Muscle of arm (tissue), 14 donors: ENCODE measurements at places on chromosomes 5 and 9.

DNA sequence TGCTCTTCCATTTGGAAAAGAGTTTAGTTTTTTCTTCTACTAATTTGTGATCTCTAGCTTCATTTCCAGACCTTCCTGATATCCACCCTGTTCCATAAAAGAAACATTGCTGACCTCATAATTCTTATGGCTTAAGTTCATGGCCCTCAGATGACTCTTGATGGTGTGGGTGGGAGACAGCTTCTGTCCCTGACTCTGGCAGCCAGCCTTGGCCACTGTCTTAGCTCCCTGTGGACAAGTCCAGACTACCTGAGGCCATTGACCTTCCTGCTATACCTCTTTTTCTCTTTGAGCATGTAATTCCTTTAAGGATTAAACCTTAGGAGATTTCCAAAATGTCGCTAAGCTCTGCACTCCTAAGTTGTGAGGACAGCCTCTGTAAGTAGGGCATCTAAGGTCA lies 101.1 kb upstream of the DAP start:
- DNase-seq: no peak

- DNase-seq: no peak
These were observed 253.0 kb upstream of the IRX2 start for GRCh38 chr5:3004361-3005080.

- no peak for DNase-seq
These were observed 277.3 kb downstream of the FSTL4 start for GRCh38 chr5:133334796-133335639.

DNA sequence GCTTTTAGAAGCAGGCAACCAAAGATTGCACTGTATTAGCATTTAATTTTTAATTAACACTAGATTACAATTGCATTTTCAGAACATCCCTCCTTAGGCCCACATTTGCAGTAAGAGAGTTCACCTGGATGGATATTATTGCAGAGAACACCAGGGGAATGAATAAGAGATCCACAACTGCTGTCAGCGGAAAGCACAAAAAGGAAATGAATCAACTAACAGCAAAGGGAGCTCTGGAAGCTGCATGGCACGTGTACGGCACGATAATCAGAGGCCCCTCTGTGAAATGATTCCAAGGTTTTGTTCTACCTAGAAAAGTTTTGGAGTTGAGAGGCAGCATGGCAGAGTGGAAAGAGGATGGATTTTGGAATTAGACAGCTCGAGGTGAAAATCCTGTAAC lies 361.2 kb upstream of the C9orf72 start:
- no peak for DNase-seq

DNA sequence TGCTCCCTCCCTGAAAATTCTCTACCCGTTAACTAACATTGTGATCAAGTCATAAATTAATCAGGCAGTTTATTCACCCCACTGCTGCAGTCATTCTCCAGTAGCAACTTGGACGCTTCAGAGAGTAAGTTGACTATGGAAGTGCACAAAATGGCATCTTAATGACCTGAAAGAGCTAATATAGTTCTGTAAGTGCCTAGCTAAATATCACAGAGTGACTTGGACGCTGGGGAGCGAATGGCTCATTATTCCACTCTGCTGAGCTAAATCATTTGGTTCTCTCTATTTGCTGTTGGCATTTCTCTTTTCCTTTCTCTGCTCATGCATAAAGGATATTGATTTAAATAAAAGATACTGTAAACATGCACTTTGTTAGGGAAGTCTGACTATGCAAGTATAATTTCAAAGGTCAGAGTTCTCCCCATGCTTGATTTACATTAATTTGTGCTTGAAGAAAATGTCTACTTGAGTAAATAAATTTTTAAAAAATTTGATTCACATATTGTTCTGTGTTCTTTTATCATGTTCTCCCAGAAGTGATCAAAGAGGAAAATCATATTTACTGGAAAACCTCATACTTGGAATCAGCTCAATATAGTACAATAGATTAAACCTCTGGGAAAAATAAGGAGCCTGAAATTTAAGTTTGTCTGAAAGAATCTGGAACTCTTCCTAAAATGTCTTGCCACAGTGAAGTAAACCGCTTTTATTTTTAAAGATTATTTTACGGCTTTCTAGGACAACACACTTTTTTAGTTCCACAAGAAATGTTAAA lies 169.5 kb upstream of the HAPLN1 start:
- DNase-seq: no peak

DNA sequence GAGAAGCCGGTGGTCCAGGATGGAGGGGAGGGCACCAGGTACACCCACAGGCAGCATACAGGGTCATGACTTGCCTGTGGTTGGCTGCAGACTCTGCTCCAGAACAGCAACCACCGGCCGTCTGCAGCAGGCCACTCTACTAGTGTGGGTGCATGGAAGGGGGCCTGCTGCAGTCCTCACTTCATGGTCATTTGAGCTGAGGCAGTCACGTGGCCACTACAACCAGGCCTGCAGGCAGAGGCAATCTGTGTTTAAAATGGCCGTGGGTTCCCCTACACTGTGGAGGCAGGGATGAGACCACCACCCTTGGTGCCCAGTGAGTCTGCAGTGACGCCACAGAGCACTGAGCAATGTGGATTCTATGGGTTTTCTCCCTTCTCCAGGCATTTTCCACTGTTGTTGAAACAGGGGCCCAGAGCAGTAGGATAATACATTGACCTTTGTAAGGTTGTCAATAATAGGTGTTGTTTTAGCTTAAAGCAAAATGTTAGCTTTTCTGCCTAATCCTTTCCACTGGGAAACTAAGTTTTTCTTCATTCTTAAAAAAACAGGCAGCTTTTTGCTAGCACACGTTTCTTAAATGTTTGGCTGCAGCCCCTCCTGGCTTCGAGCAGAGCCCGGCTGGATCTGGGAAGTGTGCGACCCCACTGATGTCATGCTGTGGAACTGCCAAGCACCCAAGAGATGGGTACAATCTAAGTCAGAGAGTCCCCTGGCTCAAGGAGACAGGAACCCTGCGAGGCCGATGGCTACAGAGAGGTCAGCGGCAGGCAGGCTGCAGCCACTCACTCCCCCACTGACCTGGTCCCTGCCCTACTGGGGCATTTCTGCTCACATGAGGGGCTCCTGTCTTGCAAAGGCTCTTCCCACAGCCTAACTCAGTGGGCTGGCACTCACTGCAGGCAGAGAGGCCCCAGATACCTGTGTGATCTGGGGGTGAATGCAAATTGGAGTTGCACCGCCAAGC lies 21.2 kb downstream of the GADD45G start:
- no peak for DNase-seq

- no peak for DNase-seq
These were observed at the start of gene TAF11L14 for GRCh38 chr5:17634160-17634559. TAF11L14 (plus strand) TSS chr5:17634460.

- peak; percentile 31 for DNase-seq
These were observed 250.4 kb downstream of the NSG2 start for GRCh38 chr5:174295702-174296436.

DNA sequence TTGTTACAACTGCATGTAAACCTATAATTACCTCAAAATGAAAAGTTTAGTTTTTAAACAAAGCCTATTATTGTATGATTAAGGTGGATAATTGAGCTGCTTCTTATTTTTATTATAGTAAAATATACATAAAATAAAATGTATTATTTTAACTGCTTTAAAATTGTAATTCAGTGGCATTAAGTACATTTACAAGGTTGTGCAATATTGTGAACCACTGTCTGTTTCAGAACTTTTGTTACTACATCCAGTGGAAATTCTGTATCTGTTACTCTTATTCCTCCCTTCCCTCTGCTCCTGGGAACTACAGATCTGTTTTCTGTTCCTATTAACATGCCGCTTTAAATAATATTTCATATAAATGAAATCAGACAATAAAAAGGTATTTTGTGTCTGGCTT lies 37.1 kb downstream of the ITGA1 start:
- DNase-seq: no peak

- no peak for DNase-seq
These were observed 4.2 kb downstream of the UBE2QL1 start for GRCh38 chr5:6452622-6453504.

DNA sequence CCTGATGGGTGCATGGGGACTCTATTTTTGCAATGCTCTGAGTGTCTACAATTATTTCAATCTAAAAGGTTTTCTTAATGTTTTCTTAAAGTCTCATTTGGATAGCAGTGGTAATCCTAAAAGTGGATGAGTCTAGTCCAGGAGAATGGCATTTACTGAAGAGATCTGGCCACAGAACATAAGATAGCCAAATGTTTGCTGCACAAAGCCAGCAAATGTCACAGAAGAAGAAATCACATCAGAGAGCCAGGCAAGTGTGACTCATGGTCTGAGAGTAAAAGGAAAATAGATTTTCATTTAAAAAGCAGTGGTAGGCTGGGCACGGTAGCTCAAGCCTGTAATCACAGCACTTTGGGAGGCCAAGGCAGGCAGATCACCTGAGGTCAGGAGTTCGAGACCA lies 352.7 kb upstream of the GRAMD2B start:
- no peak for DNase-seq

GRCh38 chr5:106860398-106861044 lies 810.2 kb downstream of the EFNA5 start:
- DNase-seq: no peak

- no peak for DNase-seq
These were observed 499.4 kb downstream of the ELAVL2 start for GRCh38 chr9:23326597-23326996.

GRCh38 chr9:126401107-126401506 lies 74.5 kb downstream of the MVB12B start:
- no peak for DNase-seq

GRCh38 chr5:116454417-116454927 lies 120.2 kb downstream of the SEMA6A start:
- DNase-seq: peak; percentile 73

GRCh38 chr9:125513668-125514413 lies 193.2 kb downstream of the MAPKAP1 start:
- no peak for DNase-seq

DNA sequence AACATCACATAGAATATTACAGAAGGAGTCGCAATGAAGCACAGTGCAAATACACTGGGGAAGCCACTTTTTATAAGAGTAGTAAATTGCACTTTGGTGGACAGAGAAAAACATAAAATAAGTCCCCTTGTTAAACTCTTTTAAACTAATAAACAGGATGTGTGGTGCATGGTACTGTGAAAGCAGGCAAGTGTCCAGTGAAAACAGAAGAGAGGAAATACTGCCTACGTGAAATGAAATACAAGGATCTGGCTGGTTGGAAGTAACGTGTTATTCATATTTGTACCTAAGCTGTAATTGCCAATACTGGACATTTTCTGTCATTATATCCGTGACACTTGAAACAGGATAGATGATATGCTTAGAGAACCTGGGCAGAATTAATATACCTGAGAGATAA lies 191.9 kb upstream of the SLC27A6 start:
- DNase-seq: no peak

- no peak for DNase-seq
These were observed 34.0 kb upstream of the LURAP1L start for GRCh38 chr9:12740845-12741244.

GRCh38 chr9:127224883-127225739 lies 39.5 kb upstream of the GARNL3 start:
- DNase-seq: peak; percentile 93

DNA sequence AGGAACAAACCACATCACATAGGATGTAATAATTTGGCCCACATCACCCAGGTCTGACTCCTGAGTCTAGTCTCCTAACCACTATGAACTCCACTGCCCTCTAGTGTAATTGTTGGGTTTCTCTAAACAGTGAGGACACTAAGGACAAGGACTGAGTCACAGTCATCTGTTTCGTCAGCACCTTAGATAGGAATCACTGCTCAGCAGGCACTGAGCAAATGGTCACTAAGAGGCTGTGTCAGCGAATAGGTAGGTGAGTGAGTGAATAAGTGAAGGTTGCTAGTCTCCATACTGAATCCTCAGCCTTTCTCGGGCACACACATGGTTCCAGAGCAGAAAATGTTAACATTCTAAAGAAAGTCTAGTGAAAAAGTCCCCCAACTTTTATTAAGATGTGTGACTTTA lies 278.6 kb downstream of the SPOCK1 start:
- DNase-seq: no peak

DNA sequence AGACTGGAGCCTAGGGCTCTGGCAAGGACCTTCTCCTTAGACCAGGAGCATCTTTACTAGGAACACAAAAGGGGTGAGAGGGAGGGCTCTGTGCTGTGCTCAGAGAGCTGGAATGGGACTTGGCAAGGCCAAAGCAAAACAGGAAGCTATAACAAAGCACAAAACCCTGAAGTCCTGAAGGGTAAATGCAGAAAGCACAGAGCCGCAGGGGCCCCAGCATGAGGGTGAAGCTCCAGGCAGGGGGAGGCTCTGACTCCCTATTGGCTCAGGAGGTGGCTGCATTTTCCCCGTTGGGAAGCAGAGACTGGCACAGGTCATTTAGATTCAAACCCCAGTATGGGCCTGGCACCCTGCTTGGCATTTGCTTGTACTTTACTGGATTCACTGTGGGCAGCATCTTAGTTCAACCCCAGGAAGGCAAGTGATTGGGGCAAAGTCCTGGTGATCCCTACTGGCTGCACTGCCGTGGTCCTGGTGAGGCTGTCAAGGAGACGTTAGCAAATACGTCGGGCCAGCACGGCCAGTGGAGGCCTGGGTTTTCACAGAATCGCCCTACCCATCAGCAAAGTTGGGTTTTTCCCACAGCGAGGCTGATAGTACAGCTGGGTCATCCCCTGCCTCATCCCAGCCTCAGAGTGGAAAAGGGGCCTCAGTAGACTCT lies 46.3 kb downstream of the GGTA1 start:
- DNase-seq: no peak

- no peak for DNase-seq
These were observed 334.0 kb downstream of the ASTN2 start for GRCh38 chr9:117080765-117081390.

DNA sequence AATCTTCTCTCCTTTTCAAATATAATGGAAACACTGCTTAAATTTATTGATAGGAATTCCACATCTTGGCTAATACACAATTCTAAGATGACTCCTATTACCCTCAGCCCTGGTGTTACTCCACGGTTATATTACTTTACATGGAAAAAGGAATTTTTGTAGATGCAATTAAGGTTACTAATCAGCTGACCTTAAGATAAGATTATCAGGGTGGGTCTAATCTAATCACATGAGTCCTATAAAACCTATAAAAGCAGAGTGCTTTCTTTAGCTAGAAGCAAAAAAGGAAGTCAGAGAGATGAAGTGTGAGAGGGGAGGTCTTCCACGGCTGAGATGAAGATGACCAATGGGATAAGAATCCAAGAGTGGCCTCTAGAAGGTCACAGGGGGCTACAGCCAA lies 268.6 kb downstream of the PDE4D start:
- no peak for DNase-seq

DNA sequence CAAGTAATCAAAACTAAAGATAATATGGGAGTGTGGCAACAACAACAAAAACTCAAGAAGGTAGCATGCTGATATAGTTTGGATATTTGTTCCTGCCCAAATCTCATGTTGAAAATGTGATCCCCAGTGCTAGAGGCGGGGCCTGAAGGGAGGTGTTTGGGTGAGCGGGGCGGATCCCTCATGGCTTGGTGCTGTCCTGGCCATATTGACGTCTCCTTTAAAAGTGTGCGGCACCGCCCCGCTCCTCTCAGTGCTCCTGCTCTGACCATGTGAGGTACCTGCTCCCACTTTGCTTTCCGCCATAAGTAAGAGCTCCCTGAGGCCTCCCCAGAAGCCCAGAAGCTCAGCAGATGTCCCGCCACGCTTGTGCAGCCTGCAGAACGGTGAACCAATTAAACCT lies 25.6 kb downstream of the MED27 start:
- DNase-seq: no peak
